ENCODE measurements at places on chromosomes 16 and 17. TPM values are rescaled to one million over a fixed set of nuclear protein-coding genes. Genes with fewer than 3 reads are reported as not detected.

GRCh38 chr17:27623614-27624013 is 7.4 kb upstream of the LGALS9 start:
- no peak overlapping the region for H3K27ac ChIP-seq
- no peaks in the 10 kb centered on the region for H3K36me3 ChIP-seq
- H3K4me1 ChIP-seq: no peaks in the 10 kb centered on the region

- no peaks in the 10 kb centered on the region for H3K36me3 ChIP-seq
- no peaks in the 10 kb centered on the region for H3K4me1 ChIP-seq
- peak; percentile 12 for DNase-seq
Measured at GRCh38 chr17:34171245-34171818, 83.8 kb upstream of the CCL2 start.

- no peaks in the 10 kb centered on the region for H3K4me1 ChIP-seq
- no peak overlapping the region for H3K4me3 ChIP-seq
- DNase-seq: peak; percentile 62
- H3K27me3 ChIP-seq: no peaks in the 10 kb centered on the region
Measured at GRCh38 chr17:76278952-76279741, 14.0 kb downstream of the UBALD2 start.

DNA sequence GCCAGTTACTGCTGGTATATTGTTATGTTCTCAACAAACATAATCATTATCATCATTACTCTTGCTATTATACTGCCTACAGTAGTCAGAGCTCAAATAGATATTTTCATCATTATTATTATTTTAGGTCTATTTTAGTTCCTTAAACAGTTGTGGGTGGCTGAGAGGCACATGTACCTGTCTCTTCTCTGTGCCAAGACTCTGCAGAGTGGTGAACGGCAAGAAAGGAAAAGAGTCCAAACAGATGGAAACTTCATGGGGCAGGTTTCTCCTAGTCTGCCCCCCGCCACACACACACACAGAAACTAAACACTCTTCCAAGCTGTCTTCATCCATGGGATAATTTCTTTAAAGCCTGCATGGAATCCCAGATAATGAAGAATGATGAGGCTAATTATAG is 77.7 kb upstream of the CLEC3A start:
- H3K27ac ChIP-seq: no peak overlapping the region
- no peak for DNase-seq
- no peaks in the 10 kb centered on the region for H3K36me3 ChIP-seq
- H3K27me3 ChIP-seq: peaks cover 36% of the 10 kb centered on the region
- no peaks in the 10 kb centered on the region for H3K4me1 ChIP-seq
- no peak overlapping the region for H3K4me3 ChIP-seq

The ST6GALNAC2 gene
- 14.7 TPM for total RNA-seq

Data from HCT116 (cell line).